ENCODE measurements at places on chromosomes 2 and 18. TPM values are rescaled to one million over a fixed set of nuclear protein-coding genes. Genes with fewer than 3 reads are reported as not detected.

The PDE11A gene
- polyA plus RNA-seq, result 9.4 TPM

DNA sequence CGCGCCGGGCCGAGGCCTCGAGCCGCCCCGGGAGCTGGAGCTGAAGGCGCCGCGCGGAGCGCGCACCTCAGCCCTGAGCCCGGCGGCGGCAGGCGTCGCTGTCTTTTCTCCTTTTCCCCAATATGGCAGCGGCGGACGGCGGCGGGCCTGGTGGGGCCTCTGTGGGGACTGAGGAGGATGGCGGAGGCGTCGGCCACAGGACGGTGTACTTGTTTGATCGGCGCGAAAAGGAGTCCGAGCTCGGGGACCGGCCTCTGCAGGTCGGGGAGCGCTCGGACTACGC, 369 bp downstream of the SMCHD1 start:
- no peak for DNase-seq

The KLHL41 gene
- polyA plus RNA-seq, result 1.9 TPM

- DNase-seq, result no peak
These were observed 22.5 kb downstream of the ARHGAP25 start for GRCh38 chr2:68757081-68757480.

The RGPD3 gene
- polyA plus RNA-seq, result 0.12 TPM

The C2orf68 gene
- 75.9 TPM for polyA plus RNA-seq

DNA sequence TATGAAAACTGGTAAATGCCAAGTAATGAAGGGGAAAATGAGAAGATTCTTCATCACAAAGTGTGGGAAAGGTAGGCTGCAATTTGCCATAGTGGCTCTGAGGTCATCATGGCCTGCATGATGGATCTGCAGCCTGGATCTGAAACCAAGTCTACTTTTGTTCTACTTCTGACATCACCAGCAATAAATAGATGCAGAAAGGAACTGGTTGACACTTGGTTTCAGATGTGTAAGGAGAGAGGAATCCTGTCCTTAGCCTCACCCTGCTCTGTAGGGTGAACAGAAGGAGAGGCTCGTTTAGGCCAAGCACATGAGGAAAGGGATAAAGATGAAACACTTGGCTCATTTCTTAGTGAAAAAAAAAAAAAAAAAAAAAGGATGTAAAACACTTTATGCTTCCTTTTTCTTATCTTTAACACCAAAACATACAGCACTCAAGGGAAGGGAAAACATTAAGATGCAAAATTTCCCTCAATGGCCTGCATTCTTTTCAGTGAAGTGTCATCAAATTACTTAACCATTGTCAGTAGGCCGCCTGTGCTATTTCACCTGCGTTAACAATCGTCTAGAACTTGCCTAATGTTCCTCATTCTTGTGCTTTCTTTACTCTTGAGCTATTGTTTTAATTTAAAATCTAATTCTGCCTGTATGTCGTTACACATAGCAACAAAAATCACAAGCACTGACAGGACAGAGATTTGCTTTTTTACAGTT, 3.9 kb downstream of the NEB start:
- DNase-seq, result peak; percentile 10

DNA sequence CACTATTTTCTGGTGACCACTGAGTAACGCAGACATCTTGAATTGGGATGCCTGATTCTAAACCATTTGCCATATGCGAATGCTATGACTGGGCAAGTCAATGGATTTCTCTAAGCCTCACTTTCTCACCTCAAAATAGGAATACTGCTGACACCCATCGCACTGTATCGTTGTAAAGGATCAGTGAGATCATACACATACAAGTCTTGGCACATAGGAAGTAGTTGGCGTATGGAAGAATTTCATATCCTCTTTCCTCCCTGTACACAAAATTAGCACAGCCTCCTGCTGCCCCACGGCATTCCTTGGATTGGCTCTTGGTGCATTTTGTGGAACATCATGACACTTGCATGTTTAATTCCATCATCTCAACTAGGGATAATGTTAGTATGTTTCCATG, 366.9 kb downstream of the CMPK2 start:
- no peak for DNase-seq

GRCh38 chr2:217804338-217804737, 198.5 kb downstream of the TNS1 start:
- no peak for DNase-seq

The HOXD8 gene
- polyA plus RNA-seq, result 170 TPM

GRCh38 chr2:6564326-6564725, 301.4 kb downstream of the CMPK2 start:
- no peak for DNase-seq

Measured in left kidney (tissue), 8 donors.